SIG-M5 (cell line): ENCODE measurements at places on chromosomes 13 and 19.

DNA sequence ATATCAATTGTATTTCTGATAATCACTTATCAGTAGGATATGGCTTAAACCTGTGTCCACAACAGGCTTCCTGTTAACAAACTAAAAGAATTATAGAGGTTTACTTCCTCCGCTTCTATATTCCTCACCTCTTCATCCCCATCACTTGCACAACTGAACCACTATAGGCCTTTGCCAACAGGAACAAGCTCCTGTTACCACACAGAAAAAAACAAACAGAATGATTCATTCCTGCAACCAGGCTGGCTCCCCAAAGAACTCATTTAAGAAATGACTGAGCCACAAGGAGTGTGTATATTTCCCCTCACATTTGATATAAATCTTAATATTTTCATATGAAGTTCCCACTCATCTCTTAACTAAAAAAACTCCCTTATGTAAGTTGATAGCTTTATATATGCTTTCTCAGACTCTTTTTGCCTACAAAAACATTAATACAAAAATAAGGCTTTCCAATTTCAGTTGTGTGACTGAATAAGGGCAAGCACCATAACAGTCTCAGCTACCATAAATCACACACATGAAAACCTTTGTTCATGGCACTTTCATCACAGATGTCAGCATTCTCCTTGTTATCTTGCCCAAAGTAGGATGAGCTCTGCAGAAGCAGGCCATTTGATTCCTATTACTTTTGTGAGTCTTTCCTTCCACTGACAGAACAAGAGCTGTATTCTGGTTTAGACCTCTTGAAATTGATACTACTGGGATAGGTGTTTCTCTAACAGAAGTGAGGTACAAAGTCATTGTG is 366.8 kb downstream of the SLITRK1 start:
- no peak for DNase-seq

- DNase-seq, result no peak
Observed at GRCh38 chr19:38417544-38418506, 8.2 kb downstream of the RASGRP4 start.

- no peak for DNase-seq
Observed at GRCh38 chr19:53892981-53893325, 11.0 kb downstream of the PRKCG start.

GRCh38 chr19:35509861-35510625 is 3.4 kb downstream of the DMKN start:
- DNase-seq, result no peak

DNA sequence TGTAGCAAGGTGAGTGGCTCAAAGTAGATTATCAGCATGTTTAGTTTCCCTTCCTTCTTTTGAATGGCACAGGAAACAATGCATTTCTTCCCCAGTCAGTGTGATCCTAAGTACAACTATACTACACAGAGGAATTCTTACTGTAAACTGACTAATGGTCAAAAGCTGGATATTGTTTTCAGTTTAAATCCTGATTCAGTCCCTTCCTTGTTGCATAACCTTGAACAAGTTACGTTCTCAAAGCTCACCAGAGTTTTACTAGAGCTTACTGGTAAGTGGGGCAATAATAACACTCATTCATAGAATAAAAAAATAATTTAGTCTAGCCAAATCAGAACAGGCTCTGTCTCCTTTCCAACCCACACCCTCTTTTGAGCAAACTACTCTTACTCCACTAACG is 180.1 kb downstream of the POSTN start:
- no peak for DNase-seq

- DNase-seq, result no peak
Observed at GRCh38 chr19:49853852-49854377, 3.0 kb downstream of the PTOV1 start.

DNA sequence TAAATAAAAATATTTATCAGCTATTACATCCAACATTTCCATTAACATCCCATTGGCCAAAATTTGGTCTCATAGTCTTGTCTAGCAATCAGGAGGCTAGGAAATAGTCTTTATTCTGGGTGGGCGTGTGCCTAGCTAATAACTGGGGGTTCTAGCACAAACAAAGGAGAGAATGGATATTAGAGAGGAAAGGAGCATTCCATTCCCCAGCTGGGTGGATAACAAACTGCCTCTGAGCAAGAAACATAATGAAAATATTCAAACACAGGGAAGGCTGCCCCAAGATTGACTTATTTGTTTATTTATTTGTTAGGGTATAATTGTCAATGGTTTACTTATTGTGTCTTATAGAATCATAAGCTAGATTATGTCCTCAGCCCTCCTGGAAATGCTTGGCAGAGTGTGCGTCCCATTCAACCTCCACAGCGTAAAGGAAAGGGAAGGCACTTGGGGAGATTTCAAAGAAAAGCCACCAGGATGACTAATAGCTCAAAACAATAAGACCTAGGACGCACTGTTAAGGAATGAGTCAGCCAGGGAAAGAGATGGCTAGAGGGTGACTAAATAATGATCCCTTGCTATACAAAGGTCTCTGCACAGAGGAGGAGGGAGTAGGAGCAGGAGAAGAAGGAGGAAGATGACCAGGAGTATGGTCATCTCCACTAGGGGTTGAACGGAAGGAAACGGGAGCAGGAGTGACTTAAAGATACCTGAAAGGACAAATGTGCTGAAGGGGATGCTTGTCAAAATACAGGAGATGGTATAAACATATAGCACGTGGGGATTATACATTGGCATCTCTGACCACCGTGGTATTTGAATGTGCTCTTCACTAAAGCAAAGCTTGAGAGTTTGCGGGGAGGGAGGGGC is 23.5 kb upstream of the USP12 start:
- no peak for DNase-seq

DNA sequence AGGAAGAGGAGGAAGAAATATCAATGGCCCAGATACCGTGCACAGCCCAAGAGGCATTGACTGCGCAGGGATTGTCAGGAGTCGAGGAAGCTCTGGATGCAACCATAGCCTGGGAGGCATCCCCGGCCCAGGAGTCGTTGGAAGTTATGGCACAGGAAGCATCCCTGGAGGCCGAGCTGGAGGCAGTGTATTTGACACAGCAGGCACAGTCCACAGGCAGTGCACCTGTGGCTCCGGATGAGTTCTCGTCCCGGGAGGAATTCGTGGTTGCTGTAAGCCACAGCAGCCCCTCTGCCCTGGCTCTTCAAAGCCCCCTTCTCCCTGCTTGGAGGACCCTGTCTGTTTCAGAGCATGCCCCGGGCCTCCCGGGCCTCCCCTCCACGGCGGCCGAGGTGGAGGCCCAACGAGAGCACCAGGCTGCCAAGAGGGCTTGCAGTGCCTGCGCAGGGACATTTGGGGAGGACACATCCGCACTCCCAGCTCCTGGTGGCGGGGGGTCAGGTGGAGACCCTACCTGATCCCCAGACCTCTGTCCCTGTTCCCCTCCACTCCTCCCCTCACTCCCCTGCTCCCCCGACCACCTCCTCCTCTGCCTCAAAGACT is 36.0 kb downstream of the KEAP1 start:
- DNase-seq, result no peak

DNA sequence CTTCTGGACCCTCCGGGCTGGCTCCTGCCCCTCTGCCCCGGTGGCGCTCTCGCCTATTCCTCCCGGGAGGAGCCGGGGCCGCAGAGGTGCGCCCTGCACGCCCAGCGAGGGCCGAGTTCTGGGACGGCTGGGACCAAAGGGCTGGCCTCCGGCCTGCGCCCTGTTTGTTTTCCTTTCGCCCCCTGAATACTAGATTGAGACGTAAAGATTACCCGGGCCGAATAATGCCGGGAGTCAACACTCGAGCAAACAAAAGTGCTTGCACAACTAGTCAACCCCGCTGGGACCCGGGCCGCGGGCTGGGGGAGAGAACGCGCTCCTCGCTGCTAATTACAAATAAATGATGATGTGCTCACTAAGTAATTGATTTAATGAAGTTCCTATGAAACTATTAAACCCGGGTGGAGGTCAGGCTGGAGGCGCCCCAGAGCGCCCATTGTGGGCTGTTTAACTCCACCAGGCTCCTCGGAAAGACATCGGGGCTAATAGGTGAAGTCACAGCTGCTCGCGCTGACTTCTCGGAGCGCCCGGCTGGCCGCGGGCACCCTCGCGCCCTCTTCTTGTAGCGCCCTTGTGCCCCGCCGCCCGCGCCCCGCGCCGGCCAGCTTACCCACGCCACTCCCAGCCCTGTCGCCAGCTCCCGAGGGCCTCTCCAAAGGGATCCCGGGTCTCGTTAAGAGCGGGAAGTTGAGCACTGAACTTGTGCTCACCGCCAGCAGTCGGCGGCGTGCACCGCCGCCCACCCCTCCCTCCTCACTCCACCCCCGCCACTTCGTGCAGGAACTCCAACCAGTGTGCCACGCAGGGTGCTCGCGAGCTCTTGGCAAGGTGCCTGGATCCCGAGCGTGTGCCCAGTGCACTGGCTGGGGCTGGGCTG is 14.9 kb downstream of the ZIC5 start:
- DNase-seq, result no peak

- no peak for DNase-seq
Observed at GRCh38 chr13:29763436-29764180, 86.8 kb downstream of the UBL3 start.

- DNase-seq, result no peak
Observed at GRCh38 chr19:710767-711166, 2.0 kb downstream of the PALM start.

DNA sequence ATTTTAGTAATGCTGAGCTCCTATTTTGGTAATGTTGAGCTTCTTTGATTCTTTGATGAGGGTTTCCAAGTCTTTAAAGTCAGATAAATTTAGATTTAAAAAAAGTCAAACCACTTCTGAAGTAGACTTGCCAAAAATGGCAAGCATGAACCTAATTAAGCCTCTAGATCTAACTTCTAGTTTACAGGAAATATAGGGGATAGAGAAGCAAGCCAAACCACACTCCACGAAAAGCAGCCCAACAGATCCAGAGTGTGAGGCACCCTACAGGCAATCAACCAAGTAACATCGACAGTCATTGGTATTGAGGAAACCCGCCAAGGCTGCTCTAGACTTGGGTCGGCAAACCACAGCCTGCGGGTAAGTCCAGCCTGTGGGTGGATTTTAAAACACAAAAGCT is 3.7 kb downstream of the GGACT start:
- DNase-seq, result no peak

GRCh38 chr13:73082895-73083294 is 24.1 kb downstream of the KLF5 start:
- no peak for DNase-seq

DNA sequence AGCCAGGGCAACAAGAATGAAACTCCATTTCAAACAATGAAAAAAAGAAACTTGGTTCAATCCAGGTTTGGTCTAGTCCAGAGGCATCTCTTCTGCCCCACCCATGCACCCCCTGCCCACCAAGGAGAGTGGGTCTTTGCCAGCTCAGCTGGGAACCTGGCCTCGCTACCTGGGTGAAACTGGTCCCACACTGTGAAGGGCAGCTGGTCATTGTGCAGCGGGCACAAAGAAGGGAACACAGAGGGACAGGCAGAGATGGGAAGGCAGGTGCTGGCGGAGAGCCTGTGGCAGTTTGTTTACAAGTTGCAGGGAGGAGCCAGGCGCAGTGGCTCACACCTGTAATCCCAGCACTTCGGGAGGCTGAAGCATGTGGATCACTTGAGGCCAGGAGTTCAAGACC is 50.2 kb downstream of the CPAMD8 start:
- DNase-seq, result no peak

DNA sequence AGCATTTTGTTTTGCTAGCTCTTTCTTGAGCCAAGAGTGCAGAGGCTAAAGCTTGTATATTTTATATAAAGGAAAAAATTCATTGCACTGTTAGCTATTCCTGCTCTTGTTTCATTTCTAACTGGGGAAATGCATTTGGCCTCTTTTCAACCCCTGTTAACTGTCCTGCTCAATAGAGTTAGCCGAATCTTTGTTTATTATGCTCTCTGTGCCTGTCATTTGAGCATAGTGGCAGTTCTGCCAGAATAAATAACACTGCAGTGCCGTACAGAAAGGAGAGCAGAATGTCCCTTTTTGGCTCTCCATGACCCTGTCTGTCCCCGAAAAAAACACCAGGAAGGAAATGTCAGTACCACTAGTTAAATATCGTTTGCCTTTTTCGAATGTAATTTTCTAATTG is 350.8 kb downstream of the MYO16 start:
- no peak for DNase-seq

DNA sequence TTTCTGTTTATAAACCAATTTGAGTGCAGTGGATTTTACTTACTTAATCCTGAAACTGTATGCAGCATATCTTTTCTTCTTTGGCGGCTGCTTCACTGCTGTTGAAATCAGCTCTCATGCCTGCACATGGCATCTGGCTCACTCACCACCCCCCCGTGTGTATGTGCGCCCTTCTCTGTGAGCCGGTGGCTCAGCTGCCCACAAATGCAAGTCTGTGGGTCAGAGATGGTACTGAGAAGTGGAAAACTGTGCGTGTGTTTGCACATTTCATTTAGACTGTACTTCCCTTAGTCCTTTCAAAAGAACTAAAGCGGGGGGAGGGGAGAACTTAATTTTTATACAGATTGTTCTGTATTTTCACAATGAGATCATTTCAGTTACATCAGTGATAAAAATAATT is 307.6 kb downstream of the SHISA2 start:
- no peak for DNase-seq

DNA sequence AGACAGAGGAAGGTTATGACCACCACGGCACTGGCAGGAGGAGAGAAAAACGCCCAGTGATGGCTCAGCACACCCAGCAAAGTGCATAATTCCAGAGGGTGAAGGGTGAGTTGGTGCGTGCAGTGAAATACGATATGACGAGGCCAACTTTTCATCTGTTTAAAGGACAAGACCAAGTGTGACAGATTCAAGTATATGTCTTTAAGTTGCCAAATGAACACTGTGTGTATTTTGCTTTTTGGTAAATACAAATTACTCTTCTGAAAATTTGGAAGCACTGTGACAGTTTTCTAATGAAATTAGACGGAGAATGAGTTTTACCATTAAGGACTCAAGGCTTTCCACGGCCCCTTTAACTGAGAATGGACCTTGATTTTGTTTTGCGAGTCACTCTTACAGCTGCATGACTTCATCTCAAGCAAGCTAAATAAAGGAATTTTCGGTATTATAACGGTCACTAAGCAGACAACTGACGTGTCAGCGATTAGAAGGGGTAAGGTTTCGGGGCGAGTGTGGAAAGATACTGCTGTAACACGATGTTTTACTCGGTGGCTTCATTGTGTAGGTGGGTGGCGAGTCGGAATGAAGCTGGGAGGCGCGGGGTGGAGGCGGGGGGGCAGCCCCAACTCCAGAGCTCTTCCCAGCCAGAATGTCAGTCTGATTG is 22.8 kb downstream of the COL4A2 start:
- DNase-seq, result no peak

DNA sequence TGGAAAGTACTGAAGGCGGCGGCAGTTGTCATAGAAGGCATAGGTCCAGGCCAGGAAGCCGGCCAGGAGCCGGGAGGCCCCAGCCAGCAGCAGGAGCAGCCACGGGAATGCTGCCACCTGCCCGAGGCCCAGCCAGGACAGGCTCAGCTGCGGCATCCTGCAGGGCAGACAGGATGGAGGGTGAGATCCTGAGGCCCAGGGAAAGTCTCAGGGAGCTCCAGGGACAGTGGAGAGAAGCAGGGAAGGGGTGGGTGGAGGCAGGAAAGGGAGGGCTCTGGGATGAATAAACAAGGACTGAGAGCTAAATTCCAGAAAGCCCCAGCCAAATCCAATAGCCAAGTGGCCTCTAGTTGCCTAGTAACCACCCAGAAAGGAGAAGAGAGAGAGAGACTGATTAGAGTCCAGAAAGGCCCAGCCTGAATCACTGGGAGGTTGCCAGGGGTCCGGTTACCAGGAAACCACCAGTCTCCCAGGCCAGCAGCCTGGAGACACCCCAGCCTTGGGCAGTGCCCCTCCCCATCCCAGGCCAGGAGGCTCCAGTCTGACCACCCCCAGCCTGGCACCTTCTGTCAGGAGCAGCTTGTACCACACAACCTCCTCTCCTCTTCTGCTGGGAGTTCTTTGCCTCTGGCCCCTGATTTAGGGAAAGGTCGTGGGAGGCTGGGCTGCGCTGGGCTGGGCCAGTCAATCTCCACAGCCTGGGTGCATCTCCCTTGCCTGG is 7.5 kb upstream of the OR10H5 start:
- no peak for DNase-seq
